HFFc6 (cell line): ENCODE measurements at places on chromosomes 7 and 10. TPM values are rescaled to one million over a fixed set of nuclear protein-coding genes. Genes with fewer than 3 reads are reported as not detected.
A peak's percentile ranks its signal among the peaks of the same experiment; 100 is the strongest.

DNA sequence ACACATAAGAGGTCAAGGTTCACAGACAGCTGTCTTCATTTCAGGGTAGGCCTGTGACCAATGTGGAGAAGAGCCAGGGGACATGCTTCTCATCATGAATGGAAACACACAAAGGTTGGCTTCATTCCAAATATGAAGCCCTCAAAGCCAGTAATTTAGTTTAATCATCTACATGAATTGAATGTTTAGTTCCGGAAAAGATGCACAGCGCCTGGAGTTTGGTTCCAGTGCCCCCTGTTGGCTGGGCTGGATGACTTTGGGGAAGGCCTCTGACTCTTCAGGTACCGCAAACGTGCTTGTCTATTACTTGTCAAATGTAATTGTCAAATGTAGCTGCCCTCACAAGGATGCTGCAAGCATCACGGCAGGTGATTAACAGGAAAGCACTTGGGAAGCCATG, 130.7 kb downstream of the ADRA2A start:
- no peak for DNase-seq

DNA sequence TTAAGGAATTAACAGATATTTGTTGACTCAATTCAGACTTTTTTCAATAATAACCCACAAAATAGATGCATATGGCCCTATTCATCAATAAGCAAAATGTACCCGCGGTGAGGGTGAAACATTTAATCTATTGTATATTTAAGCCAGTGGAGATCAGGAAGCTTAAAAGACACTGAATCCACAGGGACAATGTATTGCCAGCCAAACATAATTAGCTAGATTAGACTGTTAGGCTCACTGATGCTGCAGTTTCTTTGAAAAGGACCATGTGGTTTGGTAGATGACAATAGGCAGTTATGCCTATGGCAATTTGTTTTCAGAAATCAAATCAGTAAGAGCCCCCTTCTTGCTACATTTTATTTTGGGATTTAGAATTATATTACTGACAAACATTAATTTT, 87.3 kb upstream of the PLXDC2 start:
- DNase-seq: no peak

DNA sequence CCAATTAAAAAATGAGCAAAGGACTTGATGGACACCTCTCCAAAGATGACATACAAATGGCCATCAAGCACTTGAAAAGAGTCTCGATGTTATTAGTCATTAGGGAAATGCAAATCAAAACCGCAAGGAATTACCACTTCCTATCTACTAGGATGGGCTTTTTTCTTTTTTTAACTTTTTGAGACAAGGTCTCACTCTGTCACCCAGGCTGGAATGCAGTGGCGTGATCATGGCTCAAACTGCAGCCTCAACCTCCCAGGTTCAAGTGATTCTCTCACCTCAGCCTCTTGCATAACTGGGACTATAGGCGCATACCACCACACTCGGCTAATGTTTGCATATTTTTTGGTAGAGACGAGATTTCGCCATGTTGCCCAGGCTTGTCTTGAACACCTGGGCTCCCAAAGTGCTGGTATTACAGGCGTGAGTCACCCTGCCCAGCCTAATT, 13.6 kb downstream of the NKX1-2 start:
- no peak for DNase-seq

DNA sequence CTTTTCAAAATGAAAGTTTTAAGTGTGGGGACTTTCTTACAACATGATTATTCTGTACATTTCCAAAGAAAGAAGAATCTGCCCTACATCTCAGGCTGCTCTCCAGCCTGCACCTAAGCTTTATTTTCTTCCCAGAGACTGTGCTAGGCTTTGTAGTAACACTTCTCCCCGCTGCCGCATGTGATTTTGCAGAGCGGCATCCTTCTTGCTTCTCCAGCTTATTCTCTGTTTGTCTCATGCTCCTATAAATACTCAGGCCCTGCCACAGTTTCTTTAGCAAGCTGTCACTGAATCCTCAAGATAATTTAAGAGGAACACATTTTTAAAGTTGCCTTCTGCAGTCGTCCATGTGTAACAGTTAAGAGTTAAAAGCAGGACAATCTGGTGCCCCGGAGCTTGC, 53.5 kb downstream of the INSYN2A start:
- no peak for DNase-seq

- DNase-seq: no peak
These were observed 156.3 kb upstream of the PRSS58 start for GRCh38 chr7:142414135-142414534.

DNA sequence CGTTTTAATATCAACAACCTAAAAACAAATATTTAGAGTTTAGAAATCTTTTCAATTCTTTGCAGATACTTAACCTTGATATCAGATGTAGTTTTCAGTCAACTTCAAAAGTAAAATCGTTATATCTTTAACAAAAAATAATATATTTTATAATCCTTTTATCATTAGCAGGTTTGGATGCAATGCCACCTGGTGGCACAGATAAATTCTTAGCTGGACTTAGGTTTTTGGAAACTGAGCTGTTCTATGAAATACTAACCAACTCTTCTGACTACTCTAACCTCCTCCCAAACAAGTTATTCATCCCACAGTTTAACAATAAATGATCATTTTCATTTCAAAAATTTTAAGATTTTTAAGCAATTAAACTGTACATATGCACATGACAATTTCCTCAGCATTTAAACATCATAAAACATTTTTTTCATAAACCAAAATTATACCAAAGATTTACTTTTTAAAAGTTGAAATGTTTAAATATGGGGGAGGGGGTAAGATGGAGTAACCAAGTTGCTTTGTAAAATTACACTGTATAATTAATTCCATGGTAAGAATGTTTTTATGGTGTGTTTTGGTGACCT, 56.9 kb downstream of the HIBADH start:
- DNase-seq: peak; percentile 68

- DNase-seq: no peak
These were observed 113.1 kb upstream of the VSTM2A start for GRCh38 chr7:54429111-54429510.

DNA sequence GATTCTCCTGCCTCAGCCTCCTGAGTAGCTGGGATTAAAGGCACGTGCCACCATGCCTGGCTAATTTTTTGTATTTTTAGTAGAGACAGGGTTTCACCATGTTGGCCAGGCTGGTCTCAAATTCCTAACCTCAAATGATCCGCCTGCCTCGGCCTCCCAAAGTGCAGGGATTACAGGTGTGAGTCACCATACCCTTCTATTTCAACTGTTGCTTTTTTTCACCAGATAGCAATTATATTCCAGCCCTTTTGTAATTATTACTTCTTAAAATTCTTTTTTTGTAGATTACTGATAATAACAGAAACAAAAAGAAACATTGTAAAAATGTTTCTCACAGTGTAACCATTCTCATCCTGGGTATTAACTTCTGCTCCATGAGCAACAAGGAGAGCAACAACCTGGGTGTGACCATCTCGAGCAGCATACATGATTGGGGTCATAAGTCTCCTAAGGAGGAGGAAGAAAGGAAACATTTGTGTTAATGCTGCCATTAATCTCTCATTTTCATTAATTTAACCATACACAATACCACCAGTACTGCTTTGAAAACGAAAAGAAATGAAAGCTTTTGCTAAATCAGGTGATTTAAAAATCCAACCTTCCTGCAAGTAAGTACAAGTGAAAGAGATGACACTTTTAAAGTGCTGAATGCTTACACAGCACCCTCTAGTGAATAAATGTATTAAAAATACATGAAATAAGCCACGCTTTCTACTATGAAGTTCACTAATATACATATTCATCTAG, 41.8 kb downstream of the ASZ1 start:
- no peak for DNase-seq

COL28A1 gene
- not detected in 2 replicates for total RNA-seq

ABHD11 gene
- 10.3 to 16.8 TPM (median 14.7 TPM) in 3 replicates for total RNA-seq

DNA sequence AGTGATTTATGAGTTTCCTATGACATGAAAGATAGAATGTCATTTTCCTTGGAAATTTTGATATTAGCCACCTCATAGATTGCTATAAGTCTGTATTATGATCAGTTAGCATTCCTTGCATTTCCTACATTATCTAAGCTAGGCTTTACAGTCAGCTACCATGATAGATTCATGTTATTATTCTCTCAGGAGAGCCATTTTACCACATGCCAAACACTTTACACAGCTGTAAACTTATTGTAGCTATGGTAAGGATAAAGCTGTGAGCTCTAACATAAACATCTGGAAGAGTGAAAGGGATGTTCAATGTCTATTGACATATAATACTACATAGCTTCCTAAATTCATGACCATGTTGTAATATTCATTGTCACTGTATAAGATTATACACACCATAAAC, 608.0 kb downstream of the PHTF2 start:
- DNase-seq: no peak

BLNK gene
- total RNA-seq: not detected in 3 replicates

SMKR1 gene
- not detected in 2 replicates for total RNA-seq

- no peak for DNase-seq
These were observed 172.3 kb upstream of the ADO start for GRCh38 chr10:62632071-62632809.

- DNase-seq: no peak
These were observed 71.5 kb downstream of the PARP12 start for GRCh38 chr7:139991269-139991666.

DNA sequence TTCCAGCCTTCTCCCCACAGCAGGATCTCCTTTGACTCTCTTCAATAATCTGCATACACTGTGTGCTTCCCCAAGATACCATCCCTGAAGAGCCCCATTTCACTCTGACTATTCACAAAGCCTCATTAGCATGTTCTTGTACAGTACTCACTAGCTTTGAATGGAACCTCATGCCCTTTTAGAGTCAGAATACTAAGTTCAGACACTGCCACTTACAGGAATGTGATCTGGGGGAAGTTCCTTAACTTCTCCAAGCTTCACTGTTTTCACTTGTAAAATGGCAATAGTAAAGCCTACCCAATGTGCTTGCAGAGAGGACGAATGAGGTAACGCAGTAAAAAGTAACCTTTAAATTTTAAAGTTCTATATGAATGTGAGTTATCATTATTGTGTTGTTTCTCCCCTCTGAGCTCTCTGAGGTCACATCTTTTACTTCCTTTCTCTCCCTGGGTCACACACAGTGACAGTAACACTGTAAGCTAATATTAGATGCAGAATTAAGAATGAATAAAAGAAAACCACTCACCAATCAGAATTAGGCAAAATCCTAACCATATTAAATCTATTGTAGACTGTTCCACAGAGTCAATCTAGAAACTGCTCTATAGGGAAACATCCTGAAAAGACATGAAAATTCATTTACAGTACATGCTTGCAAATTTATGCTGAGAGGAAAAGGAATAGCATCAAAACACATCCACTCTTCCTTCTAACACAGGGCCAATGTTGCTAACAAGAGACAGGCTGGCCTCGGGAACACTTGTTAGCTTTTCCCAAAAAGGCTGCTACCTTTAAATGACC, 64.2 kb upstream of the IL6 start:
- DNase-seq: no peak

DNA sequence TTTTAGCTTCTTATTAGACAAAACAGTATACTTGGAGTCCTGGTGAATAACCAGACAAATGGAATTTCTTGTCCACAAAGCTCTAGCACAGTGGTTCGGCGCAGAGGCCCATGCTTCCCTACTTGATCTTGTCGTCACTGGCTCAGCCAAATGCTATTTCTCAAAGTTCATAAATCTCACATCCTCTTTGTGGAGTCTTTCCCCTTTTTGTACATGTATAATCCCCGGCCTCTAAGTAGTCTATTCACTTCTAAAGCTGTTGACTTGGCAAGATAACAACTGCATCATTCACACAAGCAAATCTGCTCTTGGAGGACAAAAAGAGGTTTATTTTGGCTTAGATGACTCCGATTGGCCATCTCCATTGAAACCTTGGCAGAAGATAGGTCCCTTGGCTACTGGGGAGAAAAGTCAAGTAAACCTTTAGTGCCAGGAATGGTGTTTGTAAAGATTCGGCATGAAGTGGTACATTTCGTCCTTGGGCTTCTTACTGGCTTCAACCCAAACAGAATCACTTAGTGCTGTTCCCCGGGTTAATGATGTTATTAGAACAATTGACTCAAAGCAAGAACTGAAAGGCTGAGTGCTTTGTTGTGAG, 5.1 kb upstream of the AKR1E2 start:
- no peak for DNase-seq

LRIT1 gene
- not detected in 3 replicates for total RNA-seq

ZNF33A gene
- total RNA-seq: 8.8 to 12.7 TPM (median 8.9 TPM) in 3 replicates

DNA sequence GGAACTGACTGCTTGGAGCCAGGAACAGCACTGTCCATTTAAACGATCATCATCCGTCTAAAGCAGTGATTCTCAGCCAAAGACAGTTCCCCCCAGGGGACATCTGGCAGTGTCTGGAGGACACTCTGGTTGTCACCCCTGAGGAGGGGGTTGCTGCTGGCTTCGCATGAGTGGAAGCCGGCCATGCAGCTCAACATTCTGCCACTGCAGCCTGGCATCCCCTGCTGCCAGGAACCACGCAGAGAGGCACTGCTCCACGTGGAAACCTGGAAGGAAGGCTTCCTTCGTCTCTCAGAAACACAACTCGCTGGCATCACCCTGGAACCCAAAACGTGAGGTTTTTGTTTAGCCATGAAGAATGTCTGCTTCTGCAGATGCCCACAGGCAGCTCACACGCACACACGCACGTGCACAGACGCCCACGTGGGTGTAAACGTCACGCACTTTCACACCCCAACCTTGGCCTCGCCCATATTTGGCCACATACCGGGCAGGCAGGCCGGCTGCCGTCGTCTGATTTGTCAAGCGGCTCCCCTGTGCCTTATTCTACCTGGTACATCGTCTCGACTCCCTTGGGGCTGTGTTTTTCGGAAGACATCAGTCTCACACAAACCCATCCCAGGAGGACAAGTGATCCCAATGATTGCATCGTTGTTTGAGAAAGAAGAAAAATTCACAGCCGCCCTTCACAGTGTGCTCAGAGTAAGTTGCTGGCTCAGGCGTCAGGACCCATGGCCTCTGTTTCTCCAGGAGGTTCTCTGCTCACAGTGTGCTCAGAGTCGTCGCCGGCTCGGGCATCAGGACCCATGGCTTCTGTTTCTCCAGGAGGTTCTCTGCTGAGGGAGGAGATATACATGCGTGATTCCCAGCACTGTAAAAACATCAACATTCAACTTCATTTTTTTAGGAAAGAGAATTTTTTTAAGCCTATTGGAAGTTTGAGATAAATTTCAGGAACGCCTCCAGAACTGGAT, 127.2 kb upstream of the PPP2R2D start:
- DNase-seq: no peak

GRCh38 chr7:93453262-93453661, 121.3 kb downstream of the CALCR start:
- DNase-seq: no peak

DNA sequence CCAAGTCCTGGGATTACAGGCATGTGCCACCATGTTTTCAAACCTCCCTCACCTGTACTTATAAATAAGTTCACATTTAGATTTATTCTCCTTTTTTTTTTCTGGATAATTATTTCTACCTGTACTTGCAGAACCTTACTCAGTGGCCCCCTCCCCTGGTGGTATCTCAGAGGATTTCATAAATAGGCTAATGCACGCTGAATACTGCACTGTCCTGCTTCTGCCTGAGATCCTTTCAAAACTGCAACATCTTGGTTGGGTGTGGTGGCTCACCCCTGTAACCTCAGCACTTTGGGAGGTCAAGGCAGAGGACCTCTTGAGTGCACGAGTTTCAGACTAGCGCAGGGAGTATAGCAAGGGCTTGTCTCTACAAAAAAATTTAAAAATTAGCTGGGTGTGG, 4.6 kb upstream of the BLVRA start:
- DNase-seq: no peak
